ENCODE measurements at places on chromosomes 4 and X. TPM values are rescaled to one million over a fixed set of nuclear protein-coding genes. Genes with fewer than 3 reads are reported as not detected.

MAP3K15 gene
- not detected for total RNA-seq

NUDT10 gene
- 13.6 TPM for total RNA-seq

CCDC160 gene
- 0.82 TPM for total RNA-seq

CT45A6 gene
- total RNA-seq, result not detected

GRCh38 chr4:185318679-185319078 is 77.0 kb downstream of the LRP2BP start:
- no peak for DNase-seq
